ENCODE measurements at places on chromosomes 11 and 22.

DNA sequence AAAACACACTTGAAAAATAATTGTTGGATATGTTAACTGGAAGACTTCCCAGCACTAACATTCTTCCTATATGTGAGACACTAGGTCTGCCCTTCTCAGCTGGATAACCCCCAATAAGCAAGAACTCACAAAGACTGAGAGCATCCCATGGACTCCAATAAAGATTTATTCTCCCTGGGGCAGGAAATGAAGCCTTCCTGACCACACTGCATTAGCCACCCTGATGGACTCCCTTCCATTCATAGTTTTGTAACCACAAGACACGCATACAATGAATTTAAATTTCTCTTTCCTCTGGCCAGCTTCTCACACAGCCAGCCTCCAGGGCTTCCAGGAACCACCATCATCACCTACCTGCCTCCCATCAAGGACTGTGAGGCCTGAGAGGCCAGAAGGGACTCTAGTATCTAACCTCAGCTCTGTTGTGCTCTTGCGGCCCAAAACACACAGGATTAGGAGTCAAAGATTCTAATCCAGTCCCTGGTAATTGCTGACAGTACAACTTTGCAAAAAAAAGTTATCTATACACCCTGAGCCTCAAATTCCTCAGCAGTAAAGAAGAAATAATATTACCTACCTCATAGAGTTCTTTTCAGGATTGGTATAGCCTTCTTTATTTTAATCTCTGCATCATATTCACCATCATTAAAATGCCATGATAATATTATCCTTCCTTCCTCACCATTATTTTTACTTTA is 45.6 kb upstream of the GDPD4 start:
- no peak for DNase-seq

- no peak for DNase-seq
Measured at GRCh38 chr11:8223513-8223900, 40.2 kb downstream of the LMO1 start.

- no peak for DNase-seq
Measured at GRCh38 chr11:7924536-7924935, 6.5 kb downstream of the OR10A6 start.

DNA sequence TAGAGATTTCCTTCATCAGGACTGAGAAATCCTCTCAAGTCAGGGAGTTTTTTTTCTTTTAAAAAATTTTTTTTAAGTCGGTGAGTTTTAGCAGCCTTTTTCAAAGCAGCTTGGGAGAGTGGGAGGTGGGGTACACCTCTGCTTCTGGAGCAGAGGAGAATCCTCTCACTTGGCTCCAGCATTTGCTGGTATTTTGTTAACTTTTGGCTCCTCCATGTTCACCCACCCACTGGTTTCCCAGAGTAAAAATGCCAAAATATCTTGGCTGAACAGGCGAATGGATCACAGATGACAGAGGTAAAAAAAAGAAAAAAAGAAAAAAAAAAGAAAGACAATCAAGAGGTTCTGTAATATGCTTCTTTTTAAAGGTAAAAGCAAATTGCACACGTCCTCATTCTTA is 68.0 kb downstream of the GAB2 start:
- no peak for DNase-seq

GRCh38 chr11:106447631-106448191 is 370.2 kb downstream of the AASDHPPT start:
- no peak for DNase-seq

DNA sequence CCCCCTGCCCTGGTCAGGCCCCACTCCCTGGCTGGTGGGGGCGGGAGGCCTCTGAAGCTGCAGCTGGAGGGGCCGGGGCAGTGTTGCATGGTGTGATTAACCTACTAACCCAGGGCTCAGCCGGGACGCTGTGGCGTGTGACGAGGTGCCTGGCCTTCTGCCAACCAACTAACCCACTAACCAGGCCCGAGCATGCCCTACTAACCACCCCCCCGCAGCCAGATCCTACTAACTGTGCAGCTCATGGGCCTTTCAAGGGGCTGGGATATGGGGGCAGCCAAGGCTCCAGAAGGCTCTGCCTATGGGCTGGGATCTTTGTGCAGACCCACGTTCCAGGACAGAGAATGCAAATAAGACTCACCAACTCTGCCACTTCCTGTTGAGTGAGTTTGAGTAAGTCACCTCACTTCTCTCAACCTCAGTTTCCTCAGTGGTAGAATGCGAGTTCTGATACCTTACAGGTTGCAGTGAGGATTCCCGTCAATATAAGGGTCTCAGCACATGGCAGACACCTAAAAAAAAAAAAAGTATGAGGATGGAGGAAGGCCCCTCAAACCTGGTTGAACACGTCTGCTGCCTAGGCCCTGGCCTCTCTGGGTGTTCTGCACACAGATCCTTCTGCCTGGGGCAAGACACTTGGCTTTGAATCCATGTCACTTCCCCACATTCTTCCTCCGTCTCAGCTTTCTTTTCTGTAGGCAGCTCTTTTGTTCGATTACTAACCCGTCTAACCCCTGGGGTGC is 14.1 kb downstream of the MIAT start:
- no peak for DNase-seq

Measured in dermis blood vessel endothelial cell (primary cell).